Tibial artery (tissue), 4 donors: ENCODE measurements at places on chromosomes 7 and 10.

GRCh38 chr7:133310232-133310862, 57.5 kb downstream of the EXOC4 start:
- DNase-seq: no peak

GRCh38 chr7:107789647-107790046, 13.4 kb downstream of the SLC26A3 start:
- DNase-seq: no peak

DNA sequence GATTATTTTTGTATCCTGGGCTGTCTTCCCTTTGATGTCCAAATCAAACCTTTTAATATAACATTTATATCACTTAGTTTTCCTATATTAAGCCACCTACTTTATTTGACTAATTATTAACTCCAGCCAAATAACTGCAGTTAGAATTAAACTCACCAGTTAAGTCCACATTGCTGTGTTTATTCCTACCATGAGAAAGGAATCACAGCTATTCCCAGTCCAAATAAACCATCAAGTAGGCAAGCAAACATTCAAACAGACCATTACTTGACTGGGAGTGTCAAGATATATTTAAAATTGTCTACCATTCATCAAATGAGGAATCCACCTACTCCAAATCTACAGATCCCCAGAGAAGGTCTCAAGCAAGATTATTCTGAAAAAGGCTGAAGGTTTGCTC, 22.4 kb downstream of the PDE1C start:
- no peak for DNase-seq

- no peak for DNase-seq
Measured at GRCh38 chr7:66125052-66125694, 10.5 kb downstream of the CRCP start.

DNA sequence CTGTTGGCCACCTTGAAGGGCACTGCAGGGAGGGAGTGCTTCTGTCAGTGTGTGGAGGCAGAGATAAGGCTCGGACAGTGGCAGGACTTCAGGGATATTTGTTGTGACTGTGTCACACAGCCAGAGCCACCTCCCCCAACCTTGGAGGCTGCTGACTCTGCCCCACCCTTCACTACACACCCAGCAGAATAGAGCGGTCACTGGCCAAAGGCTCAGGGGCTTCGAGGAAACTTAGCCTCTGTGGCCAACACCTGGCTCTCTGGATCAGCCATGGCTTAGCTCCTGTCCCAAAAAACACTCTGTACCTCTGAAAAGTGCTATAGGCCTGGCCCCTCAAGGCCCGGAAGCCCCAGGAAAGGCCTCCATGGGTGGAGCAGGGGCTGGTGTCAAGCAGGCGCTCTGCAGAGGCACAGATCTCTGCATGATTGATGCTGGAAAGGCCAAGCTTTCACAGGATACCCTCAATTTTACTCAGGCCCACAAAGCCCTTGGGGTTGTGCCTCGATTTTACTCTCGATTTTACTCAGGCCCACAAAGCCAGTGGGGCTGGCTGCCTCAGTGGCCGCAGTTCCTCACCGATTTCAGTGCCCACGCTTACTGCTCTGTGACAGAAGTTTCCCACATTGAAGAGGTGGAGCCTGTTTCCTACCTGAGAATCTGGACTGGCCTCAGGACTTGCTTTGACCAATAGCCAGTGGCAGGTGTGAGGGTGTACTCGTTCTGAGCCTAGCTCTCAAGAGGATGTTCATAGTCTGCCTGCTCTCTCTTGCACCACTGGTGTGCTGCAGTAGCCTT, 113.2 kb upstream of the GPR26 start:
- DNase-seq: no peak

GRCh38 chr10:101829561-101830315, 11.5 kb upstream of the OGA start:
- no peak for DNase-seq

GRCh38 chr10:804787-805619, 115.5 kb upstream of the DIP2C start:
- DNase-seq: no peak

DNA sequence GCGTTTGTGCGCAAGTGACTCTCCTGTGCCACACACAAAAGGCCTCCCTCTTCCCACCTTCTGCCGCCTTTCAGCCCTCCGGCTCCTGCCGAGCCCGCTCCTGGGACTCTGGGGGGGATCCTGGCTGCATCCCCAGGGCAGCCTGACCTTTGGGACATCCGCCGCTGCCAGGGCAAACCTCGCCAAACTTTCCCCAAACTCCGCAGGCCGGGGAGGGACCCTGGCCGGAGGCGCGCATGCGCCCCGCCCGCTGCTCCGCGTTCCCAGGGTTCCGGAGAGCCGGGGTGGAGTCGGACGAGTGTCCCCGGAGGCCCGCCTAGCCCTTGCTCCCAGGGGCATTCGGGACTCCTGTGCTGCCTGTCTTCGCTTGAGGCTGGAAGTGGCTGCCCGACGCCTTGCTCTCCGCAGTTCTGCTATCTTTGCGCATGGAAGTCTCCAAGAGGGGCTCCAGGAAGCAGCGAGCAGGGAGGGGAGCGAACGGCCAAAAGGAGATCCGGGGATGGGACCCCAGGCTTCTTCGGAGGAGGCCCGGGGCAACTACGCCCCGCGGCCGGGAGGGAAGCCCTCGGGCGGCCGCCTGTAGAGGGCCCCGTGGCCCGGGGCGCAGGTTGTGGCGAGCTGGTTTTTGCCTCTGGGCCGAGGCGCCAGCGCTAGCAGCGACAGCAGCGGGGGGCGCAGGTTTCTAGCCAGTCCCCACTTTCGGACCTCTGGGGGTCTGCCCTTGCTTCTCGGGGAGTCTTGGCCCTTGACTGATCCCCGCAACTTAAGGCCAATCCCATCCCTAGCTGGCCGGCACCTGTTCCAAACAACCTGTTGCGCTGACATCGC, 7.0 kb downstream of the PTF1A start:
- DNase-seq: no peak

GRCh38 chr10:96896884-96897589, 64.9 kb downstream of the LCOR start:
- no peak for DNase-seq

- DNase-seq: no peak
Measured at GRCh38 chr7:913736-914520, 37.6 kb downstream of the GET4 start.

- peak; percentile 86 for DNase-seq
Measured at GRCh38 chr10:73965890-73966768, 31.8 kb upstream of the VCL start.

DNA sequence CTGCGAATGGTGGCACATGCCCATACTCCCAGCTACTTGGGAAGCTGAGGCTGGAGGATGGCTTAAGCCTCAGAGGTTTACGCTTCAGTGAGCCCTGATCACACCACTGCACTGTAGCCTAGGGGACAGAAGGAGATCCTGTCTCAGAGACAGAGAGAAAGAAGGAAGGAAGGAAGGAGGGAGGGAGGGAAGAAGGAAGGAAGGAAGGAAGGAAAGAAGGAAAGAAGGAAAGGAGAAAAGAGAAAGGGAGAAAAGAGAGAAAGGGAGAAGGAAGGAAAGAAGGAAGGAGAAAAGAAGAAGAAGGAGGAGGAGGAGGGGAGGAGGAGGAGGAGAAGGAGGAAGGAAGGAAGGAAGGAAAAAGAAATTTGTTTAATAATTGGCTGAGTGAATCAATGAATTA, 13.0 kb upstream of the SAR1A start:
- DNase-seq: no peak

DNA sequence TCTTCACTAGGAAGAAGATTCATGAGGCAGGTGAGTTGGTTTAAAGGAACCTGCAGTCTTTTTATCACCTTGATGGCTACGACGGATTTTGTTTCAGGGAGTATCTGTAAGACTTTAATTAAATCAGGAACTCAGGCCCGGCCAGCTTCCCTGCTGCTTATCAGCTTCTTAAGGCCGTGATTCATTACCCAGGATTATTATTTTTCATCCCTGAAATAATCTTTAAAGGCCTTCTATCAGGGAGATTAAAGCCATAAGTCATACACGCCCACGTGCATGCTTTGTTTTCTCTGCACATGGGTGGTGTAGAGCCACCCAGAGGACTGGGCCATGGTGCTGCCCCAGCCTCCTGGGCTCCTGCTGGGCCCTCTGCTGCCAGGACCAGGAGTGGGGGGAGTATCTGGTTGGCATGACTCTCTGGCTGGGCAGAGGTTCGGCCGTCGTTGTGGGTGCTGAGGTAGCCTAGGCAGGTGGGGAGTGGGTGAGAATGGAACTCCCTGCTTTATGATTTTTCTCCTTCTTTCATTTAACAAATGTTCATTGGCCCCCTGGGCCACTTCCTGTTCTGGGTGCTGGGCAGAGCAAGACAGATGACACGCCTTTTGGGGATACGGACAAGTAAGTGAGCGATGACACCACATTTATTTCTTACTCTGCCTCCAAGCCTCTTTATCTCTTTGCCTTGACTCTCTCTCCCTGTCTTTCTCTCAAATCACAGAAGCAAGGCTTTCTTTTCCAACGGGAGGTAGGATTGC, 39.0 kb upstream of the PCBD1 start:
- no peak for DNase-seq

- no peak for DNase-seq
Measured at GRCh38 chr10:80590585-80591125, 53.0 kb downstream of the SH2D4B start.
